Dermis microvascular lymphatic vessel endothelial cell (primary cell): ENCODE measurements at places on chromosomes 16 and 17.

- peak; percentile 43 for DNase-seq
Measured at GRCh38 chr16:24568392-24568791, 29.0 kb downstream of the RBBP6 start.

DNA sequence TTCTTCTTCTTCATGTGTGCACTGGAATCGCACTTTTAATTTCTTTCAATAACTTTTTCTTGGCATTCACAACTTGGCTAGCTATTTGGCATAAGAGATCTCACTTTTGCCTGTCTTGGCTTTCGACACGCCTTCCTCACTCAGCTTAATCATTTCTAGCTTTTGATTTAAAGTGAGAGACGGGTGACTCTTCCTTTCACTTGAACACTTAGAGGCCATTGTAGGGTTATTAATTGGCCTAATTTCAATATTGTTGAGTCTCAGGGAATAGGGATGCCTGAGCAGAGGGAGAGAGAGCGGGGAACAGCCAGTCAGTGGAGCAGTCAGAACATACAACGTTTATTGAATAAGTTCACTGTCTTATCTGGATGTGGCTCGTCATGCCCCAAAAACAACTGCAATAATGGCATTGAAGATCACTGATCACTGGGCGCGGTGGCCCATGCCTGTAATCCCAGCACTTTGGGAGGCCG is 200.3 kb downstream of the SEC14L1 start:
- DNase-seq, result no peak

GRCh38 chr17:79544142-79544914 is 66.5 kb downstream of the RBFOX3 start:
- DNase-seq, result no peak

DNA sequence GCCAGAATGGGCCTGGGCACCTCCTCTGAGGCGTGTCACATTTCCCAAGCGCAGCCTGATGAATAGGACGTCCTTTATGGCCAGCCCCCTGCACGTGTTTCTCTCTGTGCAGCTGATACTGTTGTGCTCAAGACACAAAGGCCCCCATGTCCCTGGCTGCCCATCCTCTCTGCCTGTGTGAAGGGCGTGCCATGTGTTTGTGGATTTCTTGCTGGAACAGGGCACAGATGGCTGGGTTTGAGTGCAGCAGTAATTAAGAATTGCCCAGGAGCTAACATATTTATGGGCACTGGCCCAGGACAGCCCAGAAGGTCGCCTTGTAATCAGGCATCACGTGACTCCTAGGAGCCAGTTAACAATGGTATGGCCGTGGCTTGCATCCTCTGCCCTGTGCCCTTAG is 181.1 kb downstream of the CCDC182 start:
- DNase-seq, result no peak

- DNase-seq, result no peak
Measured at GRCh38 chr16:83574388-83574787, 233.4 kb upstream of the HSBP1 start.

GRCh38 chr17:82325286-82326180 is 8.0 kb downstream of the SECTM1 start:
- DNase-seq, result no peak

- DNase-seq, result no peak
Measured at GRCh38 chr16:20393801-20394577, 10.5 kb downstream of the PDILT start.

DNA sequence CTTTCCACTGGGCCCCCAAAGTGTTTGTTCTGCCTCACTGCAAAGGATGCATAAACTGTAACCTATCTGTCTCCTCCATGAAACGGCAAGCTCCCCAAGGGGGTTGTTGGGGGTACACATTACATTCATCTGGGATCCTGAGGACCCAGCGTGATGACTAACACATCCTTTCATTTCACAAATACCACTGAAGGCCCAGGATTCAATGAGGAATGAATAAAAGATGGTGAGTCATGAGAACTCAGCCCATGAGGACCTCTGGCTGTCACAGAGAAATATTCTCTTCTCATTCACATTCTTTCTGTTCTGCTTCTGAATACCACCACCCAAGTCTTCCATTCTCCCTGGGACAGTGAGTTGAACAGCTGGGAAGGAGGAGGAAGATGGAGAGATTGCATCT is 149.8 kb downstream of the RBFOX3 start:
- DNase-seq, result no peak

GRCh38 chr17:17057057-17057551 is 14.8 kb downstream of the MPRIP start:
- no peak for DNase-seq

DNA sequence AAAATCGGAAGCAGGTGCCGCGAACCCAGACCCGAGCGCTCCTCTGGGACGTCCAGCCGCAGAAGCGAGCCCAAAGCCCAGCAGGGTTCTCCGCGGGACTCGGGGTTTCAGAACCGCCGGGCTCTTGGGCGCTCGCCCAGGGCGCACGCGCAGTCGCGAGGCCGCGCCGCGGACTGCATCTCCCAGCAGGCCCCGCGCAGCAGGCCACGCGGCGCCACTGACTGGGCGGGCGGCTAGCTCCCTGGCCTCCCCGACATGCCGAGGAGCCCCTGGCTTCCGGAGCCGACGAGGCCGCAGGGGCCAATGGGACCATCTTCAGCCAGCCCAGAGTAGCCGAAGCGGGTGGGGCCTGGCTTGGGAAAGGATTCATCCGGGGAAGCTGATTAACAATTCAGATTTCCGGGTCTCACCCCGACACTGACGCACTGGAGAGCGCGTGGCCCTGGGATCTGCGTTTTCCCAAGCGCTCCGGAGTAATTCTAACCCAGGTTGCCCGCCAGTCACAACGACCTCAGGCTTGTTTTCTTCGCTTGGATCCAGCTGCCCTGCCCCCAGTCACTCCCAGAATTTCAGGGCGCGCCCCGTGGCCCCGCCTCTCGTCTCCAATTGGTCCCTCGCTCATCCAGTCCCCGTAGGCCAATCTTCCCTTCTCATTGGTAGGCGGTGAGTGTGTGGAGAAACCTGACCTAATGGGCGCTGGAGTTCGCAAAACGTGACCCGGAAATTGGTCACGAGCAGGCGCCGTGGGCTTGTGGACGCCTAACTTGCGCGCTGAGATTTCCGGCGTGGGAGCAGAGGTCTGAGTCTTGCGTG is at the start of gene ZNF263:
Gene ZNF263, plus strand, starts transcription at position 762 of the 813 bp plus-strand sequence. CDS start 328 bp downstream, outside the sequence.
- DNase-seq, result peak; percentile 99

DNA sequence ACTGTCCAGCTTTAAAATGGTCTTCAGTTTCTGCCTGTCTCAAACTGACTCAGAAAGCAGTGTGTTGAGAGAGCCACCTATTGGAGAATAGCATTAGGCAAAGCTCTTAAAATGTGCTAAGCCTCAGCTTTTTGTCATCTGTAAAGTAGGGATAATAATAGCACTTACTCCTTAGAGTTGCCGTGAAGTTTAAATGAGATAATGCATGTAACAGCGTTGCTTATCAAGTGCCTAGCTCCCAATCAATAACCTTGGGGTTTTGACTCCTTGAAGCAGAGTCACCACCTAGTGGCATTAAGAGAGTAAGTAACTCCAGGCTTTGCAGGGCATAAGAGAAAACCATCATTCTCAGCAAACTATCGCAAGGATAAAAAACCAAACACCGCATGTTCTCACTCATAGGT is 163.3 kb downstream of the HS3ST2 start:
- peak; percentile 4 for DNase-seq

GRCh38 chr17:49180303-49180702 is 30.1 kb downstream of the GNGT2 start:
- DNase-seq, result no peak

DNA sequence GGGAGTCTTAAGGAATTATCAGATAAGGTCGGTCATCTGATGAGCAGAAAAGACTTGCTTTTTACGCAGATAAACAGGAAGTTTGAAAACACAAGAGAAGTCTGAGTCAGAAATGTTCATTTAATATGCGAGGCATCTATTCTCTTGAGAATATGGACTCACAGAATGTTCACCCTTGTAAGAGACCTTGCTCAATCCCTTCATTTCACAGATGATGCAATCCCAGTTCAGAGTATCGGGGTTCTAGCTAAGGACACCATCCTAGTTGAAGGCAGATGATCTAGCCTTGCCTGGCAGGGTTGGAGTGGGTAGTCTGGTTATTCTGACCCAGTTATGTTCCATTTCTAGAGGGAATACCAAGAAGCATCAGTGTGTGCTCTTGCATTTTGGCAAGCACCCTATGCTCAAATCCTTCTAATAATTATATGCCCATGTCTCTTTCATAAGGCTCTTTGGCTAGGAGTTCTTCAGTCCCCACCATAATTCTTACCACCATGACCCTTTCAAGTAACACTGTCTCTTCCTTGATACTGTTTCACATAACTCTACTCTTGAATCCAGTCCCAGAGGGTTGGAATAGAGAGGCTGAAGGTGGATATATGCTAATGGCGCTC is 42.5 kb downstream of the YPEL2 start:
- no peak for DNase-seq

- no peak for DNase-seq
Measured at GRCh38 chr17:19409509-19409908, 1.5 kb upstream of the RNF112 start.

DNA sequence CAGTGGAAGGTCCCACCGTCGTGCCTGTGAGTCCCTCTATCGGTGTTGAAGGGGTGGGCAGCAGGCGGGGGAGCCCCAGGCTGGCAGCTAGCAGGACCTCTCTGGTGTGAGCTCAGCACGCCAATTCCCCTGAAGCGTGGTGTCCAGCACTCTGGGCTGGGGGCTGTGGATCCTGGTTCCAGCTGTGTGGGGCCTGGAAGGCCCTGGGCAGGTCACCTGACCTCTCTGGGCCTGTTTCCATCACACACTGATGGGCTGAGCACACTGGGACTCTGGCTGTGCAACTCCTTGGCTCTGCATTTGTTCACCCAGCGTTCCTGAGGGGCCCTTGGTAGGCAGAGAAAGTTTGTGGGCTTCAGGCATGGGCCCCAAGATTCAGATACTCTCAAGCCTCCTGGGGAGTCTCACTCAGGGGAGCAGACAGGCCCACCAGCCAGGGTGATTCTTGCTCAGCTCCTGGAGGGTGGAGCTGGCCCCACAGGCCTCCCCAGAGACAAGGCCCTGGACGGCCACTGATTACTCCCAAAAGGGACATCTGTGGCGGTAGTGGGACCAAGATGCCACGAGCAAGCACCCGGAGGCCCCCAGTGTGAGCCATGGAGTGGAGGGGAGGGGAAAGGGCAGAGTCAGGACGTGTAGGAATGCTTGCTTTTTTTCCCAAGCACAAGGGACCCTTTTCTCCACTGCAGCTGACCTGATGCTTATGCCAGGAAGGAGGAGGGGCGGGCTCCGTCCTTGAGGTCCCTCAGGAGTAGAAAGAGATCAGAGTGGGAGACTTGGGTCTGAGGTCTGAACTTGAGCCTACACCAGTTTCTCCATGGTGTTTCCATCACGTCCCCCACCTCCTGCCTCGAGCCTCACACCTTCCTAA is 8.5 kb downstream of the SCGB1C2 start:
- DNase-seq, result no peak

- no peak for DNase-seq
Measured at GRCh38 chr17:16352303-16352666, 984 bp downstream of the CENPV start.

DNA sequence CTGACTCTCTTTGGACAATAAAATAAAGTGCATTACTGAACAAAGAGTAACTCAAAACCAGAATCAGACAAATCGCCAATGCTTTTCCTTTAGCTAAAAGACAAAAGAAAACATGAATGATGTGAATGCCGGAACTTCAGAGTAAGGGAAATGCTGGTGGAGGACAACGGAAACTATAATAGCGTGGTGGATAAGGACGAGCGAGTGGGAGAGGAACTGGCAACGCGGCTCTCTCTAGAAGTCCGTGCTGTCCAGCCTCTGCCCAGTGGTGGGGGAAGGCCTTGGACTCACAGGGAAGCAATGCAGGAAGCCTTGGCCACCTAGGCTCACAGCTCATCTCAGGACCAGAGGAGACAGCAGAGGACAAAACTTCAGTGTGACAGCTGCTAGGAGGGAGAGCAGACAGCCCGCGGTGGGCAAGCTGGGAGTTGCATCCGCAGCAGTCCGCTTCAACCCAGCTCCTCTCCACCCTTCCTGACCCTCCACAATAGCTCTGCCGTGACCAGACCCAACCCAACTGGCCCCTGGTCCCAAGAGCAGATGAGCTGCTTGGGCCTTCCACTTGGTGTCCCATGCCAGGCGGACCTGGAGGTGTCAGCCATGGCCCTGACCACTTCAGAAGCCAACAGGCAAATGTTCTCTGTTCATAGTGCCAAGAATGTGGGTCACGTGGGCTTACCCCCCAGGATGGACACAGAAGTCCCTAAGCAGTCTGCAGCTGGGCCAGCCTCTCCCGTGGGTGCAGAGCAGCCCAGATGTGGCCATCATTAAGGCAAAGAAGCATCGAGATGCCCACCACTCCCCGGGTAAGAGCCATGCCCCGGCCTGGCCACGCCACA is 5.3 kb upstream of the FAAP100 start:
- peak; percentile 56 for DNase-seq

DNA sequence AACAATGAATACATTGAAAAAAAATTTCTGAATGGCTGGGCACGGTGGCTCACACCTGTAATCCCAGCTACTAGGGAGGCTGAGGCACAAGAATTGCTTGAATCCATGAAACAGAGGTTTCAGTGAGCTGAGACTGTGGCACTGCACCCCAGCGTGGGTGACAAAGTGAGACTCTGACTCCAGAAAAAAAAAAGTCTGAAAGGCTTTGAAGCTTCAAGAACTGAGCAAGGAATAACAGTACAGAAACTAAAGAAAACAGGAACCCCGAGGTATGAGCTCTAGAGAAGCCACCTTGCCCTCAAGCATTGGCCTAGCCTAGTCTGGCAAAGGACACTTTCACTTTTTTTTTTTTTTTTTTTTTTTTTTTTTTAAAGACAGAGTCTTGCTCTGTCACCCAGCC is 45.0 kb downstream of the TEX2 start:
- no peak for DNase-seq
